ENCODE measurements at places on chromosomes 5 and 9. TPM values are rescaled to one million over a fixed set of nuclear protein-coding genes. Genes with fewer than 3 reads are reported as not detected.

- no peak for DNase-seq
These were observed 217.5 kb upstream of the S1PR3 start for GRCh38 chr9:88773627-88774244.

- no peak for DNase-seq
These were observed 636.7 kb downstream of the NR2F1-AS1 start for GRCh38 chr5:92944337-92944736.

DNA sequence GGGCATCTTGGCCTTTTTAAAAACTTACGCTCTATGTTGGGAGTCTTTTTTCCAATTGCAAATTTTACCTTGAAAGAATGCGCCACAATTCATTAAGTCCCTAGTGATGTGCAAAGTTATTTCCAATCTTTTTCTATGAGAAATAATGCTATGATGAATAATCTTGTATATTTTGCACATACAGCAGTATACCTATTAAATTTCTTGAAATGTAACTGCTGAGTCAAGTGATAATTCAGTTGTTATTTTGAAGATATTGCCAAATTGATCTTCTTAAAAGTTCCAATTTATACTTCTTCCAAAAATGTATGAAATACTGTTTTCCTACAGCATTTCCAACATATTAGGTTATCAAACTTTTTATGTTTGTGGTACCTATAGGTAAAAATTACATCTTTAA lies 92.8 kb upstream of the PPP2R2B start:
- DNase-seq, result no peak

- no peak for DNase-seq
These were observed 6.1 kb downstream of the NPR2 start for GRCh38 chr9:35797311-35798109.

DNA sequence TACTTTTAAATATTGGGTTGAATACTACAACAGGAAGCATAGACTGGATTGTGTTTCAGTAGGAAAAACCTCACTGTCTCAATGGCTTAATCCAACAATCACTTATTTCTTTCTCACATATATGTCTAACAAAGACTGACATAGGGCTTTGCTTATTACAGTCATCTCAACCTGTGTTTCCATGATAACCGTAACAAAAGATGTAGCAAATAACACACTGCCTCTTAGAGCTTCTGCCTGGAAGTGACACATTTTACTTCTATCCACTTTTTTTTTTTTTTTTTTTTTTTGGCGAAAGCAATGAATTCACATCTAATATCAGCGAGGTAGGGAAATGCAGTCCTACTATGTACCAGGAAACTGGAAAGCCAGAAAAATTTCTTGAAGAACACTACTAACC lies 204.9 kb upstream of the CDKN2B start:
- no peak for DNase-seq

- DNase-seq, result peak; percentile 57
These were observed 3.7 kb downstream of the GALNT12 start for GRCh38 chr9:98811051-98811650.

DNA sequence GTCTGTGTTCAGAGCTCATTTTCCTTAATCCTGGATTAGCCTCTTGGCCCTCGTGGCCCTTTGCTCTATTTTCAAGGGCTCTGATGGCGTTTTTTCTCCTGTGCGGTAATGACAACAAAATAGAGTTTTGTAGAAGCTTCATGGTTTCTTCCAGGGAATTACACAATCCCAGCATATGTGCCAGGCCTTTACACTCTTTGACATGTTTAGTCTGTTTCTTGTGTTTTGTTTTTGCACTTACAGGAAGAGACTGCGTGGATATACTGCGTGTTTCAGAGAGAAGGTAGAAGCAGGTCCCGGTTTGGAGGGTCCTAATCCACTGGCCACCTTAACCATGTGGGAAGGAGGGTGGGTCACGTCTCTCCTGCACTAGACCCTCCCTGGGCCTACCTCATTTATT lies 400.2 kb upstream of the IRX4 start:
- no peak for DNase-seq

- DNase-seq, result no peak
These were observed 177.4 kb downstream of the SLC28A3 start for GRCh38 chr9:84163052-84163650.

- DNase-seq, result no peak
These were observed 154.6 kb downstream of the SYK start for GRCh38 chr9:90956026-90956810.

- no peak for DNase-seq
These were observed 597.3 kb downstream of the GABRG2 start for GRCh38 chr5:162664846-162665245.

DNA sequence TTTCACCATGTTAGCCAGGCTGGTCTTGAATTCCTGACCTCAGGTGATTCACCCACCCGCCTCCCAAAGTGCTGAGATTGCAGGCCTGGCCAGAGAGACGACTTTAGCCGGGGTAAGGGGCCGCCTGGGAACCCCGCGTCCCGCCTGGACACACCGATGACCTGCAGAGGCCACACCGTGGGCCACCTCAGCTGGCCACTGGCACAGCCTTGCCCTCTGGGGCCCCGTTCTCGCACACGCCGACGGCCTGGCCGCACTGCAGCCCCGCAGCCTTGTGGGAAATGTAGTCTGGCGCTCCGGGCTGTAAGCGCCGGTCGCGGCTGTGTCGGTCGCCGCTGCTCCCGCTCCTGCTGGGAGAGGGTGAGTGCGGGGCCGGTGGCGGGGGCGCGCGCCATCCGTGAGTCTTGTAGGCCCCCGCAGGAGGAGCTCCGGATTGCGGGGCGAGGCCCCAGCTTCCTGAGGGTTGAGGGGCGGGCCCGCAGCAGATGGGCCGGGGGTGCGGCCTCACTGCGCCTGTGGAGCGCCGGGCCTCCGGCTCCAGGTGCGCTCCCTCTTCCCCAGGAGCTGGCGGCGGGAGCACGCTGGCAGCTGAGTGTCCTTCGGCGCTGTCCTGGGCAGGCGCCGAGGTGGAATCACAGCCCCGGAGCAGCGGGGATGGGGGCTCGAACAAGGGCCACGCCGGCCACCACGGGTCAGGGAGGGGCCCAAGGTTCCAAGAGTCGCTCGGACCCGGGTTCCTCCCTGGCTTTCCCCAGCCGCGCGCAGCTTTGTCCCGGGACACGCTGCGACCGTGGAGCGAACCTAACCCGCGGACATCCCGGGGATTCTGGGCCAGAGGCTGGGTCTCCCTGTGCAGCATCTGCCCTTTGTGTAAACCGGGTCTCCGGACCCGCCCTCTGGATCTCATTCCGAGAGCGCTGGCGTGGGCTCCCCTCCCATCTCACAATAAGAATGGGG lies at the start of gene ZFP2:
Gene ZFP2 (plus strand): TSS at position 299 of the 957 bp plus-strand sequence. CDS start 35,401 bp downstream, outside the sequence.
- peak; percentile 18 for DNase-seq

DNA sequence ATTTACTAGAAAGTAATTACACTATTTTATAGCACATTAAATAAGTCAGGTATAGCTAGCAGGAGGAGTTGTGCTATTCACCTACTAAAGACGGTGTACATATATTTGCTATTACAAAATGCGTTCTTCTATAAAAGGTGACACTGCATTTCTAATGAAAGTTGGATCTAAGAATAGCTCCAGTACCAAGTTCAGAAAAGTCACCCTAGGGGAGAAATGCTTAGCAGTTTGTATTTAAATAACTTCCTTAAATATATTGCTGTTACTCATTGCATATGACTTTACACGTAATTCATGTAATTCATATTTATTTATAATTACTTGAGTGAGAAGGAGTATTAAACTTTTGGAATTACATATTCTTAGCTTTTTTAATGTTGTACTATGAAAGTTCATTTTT lies 7.0 kb upstream of the SUB1 start:
- DNase-seq, result no peak

GRCh38 chr5:153153086-153153485 lies 337.4 kb upstream of the GRIA1 start:
- DNase-seq, result no peak

The MZB1 gene
- polyA plus RNA-seq, result 0.09 TPM

The PAPPA gene
- polyA plus RNA-seq, result 41.2 TPM

The PHAX gene
- 90.2 TPM for polyA plus RNA-seq

The CRB2 gene
- 0.10 TPM for polyA plus RNA-seq

The RRAGA gene
- polyA plus RNA-seq, result 115 TPM

The BHMT gene
- not detected for polyA plus RNA-seq
